CD4-positive, alpha-beta T cell treated with Interleukin-6 for 4 hours (primary cell): ENCODE measurements at places on chromosomes 3 and 15.
A peak's percentile ranks its signal among the peaks of the same experiment; 100 is the strongest.

DNA sequence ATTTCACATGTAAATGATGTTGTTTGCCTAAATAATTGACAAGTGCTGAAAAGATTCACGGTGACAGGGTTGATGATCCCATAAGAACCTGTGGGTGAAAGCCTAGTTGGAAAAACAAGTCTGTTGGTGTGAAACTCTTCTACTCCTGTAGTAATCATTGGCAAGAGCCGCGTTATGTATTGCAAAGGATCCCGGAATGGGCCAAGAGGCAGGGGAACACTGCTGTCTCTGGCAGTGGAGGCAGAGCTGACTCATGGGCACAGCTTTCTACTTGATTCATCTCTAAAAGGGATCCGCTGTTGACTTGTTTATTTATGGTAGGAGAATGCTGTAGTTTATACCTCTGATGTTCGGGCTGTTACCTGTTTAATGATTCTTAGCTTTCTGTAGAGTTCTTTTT, 63.1 kb downstream of the MAP6D1 start:
- no peak for DNase-seq

DNA sequence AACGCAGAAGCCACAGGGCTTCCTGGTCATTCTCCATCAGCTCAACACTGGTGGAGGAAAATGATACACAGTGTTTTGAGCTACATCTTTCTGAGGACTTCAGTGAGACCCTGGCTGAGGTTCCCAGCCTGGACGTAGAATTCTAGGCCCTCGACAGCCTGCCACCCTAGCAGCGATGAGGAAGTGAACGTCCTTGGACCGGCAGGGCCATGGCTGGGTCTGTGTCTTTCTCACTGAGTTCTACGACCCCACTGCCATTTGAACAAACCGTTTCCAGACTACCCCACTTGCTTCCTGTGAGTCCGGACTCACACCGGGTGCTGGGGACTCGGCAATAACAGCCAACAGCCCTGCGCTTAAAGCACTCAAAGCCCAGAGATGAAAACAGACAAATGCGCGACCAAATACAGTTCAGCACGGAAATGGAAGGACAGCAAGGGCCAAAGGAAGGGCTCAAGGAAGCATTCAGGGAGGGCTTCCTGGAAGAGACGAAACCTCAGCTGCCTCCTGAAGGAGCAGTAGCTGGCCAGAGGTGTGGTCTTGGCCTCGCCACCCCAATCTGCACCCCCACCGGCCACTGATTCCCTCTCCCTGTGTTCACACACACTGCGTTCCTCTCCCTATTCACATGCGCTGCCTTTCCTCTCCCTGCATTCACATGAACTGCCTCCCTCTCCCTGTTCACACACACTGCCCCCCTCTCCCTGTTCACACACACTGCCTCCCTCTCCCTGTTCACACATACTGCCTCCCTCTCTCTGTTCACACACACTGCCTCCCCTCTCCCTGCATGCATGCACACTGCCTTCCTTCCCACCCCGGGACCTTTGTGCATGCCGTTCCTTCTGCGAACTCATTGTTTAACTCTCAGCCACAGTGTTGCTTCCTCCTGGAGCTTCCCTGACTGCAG, 136.3 kb upstream of the PRR20G start:
- DNase-seq = no peak

DNA sequence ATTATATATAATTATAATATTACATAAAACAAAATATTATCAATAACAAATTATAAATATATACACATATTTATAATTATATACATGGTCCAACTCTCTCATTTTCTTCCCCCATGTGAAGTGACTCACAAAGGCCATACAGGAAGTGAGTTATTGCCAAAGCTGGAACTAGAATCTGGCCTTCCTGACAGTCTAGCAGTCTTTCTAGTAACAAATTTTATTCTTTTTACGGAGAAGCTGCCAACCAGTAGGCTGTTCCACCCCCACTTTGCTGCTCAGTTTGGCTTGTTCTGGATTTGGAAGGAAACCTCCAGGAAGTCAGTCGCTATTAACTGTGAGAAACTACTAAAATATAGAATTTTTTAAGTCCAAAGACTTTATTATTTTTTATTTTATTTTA, 79.6 kb downstream of the DHX36 start:
- no peak for DNase-seq

- peak; percentile 81 for DNase-seq
These were observed 150.2 kb downstream of the DNAJB8 start for GRCh38 chr3:128316481-128316891.

DNA sequence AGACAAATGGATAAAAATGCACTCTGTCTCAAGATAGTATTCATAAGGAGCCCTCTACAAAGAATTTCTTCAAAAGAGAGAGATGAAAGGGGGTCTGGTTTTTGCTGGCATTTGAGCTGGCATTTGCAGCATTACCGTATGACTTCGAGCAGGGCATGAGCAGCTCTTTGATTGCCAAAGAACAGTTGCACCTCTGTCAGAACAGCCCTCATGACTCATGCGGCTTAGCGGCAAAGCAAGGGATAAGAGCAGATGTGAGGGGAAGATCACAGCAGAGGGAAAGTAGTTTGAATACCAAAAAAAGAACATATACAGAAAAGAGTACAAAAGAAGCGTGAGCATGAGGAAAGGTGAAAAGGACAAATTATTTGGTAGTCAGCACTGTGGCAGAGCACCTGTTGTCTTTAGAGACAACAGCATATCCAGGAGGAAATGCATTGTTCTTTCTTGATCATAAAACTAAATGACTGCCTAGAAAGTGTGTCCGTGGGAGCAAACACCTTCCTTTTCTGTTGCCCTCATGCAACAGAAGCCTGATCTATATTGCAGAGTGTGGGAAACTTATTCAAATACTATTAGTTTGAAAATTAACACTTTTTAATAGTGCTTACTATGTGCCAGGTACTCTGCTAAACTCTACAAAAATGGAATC, 80.5 kb upstream of the SLC24A5 start:
- no peak for DNase-seq

DNA sequence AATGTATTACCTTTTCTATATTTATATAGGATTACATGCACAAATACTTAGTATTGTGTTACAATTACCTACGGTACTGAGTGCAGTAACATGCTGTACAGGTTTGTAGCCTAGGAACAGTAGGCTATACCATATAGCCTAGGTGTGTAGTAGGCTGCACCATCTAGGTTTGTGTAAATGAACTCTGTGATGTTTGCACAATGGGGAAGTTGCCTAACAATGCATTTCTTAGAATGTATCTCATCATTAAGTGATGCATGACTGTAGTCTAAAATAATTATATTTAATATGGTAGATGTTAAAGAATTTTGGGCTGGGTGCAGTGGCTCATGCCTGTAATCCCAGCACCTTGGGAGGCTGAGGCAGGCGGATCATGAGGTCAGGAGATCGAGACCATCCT, 281.0 kb downstream of the KLF13 start:
- no peak for DNase-seq

DNA sequence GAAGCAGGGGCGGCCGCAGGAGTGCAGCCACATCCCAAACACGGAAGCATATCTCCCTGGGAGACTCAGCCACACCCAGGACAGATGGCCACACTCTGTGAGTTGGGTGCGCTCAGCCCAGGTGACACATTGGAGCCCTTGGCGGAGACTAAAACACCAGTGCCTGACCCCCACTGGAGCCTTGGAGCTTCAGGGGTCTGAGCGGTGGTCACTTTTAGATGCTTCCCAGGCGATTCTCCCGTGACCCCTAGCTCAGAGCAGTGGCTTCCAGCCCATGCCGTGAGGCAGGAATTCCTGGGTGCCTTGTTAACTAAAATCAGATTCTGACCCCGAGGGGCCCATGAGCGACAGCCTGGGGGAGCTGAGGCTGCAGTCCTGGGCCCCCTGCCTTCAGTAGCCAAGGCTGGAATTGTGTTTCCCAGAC, 54.5 kb downstream of the PLXNA1 start:
- no peak for DNase-seq

GRCh38 chr3:67656614-67657013, 2.2 kb upstream of the SUCLG2 start:
- DNase-seq = no peak

GRCh38 chr3:113626503-113627371, 69.7 kb downstream of the USF3 start:
- DNase-seq = peak; percentile 11

- peak; percentile 50 for DNase-seq
These were observed 374.6 kb upstream of the CFAP20DC start for GRCh38 chr3:59424268-59425010.

DNA sequence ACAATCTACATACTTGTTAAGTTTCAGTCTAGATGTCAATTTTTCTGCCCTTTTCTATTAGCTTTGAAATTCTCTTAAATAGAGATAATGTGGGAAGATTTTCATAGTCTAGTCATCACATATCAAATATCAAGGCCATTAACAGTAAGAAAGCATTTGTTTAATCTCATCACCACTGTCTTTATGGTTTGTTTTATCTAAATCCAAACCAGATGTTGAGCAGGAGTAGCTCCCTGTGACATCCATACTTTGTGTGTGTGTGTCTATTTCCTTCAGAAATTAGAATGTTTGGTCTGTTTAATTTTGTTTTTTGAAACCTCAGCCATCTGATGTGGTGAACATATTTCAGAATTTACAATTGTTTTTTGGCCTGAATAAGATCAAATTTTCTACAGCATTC, 23.1 kb upstream of the GOLGA8B start:
- DNase-seq = no peak

GRCh38 chr15:91592567-91592966, 260.9 kb upstream of the SLCO3A1 start:
- DNase-seq = no peak

DNA sequence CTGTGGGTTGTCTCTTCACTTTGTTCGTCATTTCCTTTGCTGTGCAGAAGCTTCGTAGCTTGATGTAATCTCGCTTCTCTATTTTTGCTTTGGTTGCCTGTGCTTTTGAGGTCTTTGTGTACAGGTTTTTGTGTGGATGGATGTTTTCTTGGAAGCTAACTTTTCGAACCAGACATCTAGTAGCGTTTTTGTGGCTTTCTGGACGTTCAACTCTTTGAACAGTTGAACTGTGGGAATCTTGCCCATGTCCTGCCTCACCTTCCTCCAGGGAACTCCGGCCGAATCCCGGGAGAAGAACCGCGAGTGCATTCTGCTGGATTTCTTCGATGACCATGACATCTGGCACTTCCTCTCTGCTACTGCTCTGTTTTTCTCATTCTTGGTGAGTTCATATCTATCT, 70.6 kb downstream of the USF3 start:
- no peak for DNase-seq

DNA sequence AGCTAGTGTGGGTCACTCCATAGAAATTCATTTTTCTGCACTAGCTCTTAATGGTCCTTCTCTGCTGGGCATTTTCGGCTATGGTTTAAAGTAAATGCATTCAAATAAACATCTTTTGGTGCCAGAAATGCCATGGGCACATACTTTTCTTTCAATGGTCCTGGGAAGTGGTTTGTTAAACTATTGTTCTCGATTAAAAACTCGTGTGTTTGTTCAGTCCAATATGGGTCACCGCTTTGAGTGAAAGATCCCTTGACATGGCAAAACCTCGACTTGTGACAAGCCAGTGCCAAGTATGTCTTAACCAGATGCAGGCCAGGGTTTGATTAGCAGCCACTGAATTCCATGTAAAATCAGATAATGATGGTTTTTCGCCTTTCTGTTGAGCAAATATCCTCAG, 331.9 kb upstream of the WNT5A start:
- DNase-seq = no peak

DNA sequence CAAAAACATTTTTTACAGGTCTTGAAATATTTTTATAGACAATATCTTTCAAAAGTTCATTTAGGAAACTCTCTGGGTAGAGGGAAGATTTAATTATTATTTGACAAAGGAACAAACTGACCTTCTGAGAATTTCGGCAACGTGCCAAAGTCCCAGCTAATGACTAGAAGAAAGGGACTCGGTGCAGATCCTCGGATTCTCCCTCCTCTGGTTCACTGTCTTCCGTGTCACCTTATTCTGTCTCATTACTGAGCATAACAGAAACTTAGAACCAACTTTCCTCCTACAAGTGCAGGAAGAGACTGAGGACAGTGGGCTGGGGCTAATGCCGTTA, 339.1 kb downstream of the MECOM start:
- DNase-seq = no peak
